ENCODE measurements at places on chromosomes 3 and 15. TPM values are rescaled to one million over a fixed set of nuclear protein-coding genes. Genes with fewer than 3 reads are reported as not detected.

Gene HCLS1
- total RNA-seq: 6.9 TPM

GRCh38 chr3:107218864-107219269, 158.4 kb upstream of the CCDC54 start:
- no peak for DNase-seq

DNA sequence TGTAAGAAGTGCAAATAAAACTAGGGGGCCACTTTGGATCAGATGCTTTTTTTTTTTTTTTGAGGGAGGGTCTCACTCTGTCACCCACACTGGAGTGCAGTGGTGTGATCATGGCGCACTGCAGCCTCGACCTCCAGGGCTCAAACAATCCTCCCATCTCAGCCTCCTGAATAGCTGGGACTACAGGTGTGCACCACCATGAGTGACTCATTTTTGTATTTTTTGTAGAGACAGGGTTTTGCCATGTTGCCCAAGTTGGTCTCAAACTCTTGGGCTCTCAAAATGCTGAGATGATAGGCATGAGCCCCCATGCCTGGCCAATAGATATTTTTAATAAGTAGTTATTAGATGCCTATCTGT, 20.8 kb downstream of the CCR1 start:
- DNase-seq: no peak

DNA sequence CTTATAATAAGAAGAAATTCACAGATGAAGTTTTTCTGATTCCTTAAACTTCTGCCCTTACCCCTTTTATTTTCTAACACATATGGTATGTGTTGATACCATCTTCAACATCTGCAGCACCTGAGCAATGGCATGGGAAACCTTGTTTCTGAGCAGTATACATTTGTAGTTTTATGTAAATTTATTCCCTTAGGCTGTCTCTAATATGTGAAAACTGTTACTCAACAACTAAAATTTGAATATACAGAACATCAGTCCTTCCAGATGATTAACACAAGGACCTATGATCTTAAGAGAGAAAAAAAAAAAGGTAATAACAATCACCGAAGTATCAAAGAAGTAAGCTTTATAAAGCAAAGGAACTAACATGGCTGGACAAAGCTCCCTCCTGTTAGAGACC, 190.5 kb downstream of the TBC1D5 start:
- DNase-seq: no peak

DNA sequence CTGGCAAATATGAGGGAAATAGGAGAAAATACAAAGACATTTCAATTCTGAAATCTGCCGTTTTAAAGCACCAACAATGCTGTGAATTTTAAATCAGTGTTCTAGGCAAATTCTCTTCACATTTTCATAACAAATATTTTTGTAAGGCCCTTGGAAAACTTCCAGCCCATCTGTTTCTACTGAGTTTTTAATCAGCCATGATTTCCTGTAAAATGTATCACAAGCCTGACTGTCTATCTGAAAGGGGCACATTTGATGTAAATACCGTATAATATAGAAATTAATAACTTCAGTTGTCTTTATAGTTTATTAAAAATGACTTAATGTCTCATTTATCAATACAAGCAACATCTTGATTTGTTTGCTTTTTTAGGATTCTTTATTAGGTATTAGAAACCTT, 454.7 kb downstream of the PYDC2 start:
- peak; percentile 56 for DNase-seq

GRCh38 chr3:66493458-66494099, 7.2 kb downstream of the LRIG1 start:
- no peak for DNase-seq

GRCh38 chr15:62506217-62506805, 341.2 kb upstream of the C2CD4B start:
- DNase-seq: peak; percentile 69

DNA sequence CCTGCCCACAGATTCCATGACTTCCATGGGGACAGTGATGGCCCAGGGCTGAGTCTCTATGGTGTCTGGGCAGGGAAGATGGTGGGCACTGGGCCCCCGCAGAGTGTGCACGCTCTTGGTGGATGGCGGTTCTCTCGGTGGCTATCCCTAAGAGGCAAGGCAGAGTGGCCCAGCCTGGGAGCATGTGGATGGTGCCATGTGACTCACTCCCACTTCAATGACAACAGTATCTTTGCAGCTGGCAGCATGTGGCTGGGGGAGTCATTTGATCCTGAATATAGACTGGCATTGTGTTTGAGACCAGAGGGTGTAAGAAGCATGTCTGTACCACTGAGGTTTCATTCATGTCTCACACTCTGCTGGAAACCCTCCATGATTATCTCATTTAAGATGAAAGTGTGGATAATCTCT, 101.2 kb downstream of the CORO2B start:
- DNase-seq: peak; percentile 38

Gene CPLX3
- not detected for total RNA-seq

Gene ITGB5
- 63.3 TPM for total RNA-seq

Gene DNAH12
- total RNA-seq: 0.21 TPM

DNA sequence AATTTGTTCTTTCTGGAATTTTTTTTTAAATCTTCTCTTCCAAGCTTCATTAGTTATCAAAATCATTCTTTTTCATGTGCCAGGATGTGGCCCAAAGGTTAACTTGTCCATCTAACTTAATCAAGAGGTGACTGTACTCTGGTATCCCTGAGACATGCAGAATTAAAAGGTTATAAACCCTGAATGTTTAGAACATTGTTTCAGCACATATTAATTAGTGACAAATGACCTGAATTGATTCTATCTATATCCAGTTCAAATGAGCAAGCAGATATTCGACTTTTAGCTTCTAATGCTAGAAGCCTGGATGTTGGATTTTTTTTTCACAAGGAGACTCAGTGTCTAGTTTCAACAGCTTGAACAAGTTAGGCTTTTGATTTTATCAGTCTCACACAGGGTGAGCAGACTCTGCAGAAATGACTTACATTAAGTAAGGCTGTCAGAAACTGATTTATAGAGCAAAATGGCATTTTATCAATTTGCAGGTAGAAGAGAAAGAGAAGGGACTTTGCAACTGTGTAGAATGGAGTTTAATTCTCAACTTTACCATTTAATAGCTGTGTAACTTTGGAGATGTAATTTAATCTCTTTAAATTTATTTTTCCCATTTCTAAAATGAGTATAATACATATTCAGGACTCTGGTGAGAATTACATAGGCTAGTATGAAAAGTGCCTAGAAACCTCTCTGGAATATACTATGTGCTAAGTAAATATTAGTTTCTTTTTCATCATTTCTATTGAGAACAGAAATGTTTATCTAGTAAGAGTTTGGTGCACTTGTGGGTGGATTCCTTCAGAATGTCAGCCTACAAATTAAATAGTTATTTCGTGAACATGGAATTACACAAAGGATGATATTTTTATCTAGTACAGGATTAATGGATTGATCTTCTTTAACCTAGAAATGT, 100.0 kb downstream of the ALCAM start:
- DNase-seq: no peak

GRCh38 chr15:41219381-41219780, 11.2 kb downstream of the EXD1 start:
- DNase-seq: no peak

DNA sequence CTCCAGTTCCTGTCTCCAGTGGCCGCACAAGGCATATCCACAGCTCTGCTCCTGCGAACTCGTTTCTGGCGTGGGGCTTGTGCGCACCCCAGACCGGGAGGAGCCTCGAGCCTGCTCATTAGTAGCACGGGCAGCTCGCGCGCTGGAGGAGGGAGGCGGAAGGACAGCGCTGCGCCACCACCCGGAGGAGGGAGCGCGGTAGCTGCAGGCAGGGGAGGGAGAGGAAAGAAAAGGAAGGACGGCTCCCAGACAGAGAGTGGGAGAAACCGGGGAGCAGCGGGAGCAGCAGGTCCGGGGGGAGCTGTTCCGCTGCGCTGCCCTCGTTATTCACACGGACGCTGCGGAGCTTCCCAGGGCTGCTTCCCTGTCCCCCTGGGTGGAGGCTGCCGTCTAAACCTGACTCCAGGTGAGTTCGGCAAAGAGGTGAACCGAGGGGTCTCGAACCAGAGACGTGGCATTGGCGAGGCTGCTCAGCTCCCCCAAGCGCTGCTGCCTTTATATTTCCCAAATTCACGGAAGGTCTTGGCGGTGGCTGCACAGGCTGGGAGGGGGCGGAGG, 121.3 kb upstream of the ZNF717 start:
- DNase-seq: peak; percentile 69

DNA sequence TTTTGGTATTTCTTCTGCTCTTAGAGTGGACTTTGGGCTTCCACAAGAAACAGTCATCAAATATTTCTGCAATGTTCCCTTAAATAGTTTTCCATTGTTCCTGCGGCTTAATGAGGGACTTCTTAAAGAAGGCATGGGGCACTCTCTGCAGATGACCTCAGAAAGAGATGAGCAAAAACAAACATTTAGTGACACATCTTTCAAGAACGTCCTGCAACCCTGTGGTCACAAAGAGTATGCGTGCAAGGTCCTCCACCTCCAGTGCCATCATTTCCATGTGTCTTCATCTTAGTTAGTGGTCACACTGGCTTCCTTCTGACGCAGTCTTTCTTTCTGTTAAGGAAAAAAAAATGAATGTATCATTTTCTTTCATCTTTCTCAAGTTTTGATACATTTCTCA, 56.2 kb downstream of the GREM1 start:
- DNase-seq: no peak

GRCh38 chr3:163543662-163544061, 1534.6 kb downstream of the SI start:
- DNase-seq: no peak

- no peak for DNase-seq
These were observed 13.0 kb downstream of the DCLK3 start for GRCh38 chr3:36751326-36751725.

GRCh38 chr3:47259114-47259513, 23.5 kb downstream of the KIF9 start:
- DNase-seq: no peak

Gene GOLGB1
- 75.2 TPM for total RNA-seq

Gene SLC22A13
- total RNA-seq: 0.51 TPM
